ENCODE measurements at places on chromosomes 4 and X. TPM values are rescaled to one million over a fixed set of nuclear protein-coding genes. Genes with fewer than 3 reads are reported as not detected.

The H2BW2 gene
- not detected for total RNA-seq

The PAGE5 gene
- not detected for total RNA-seq

The LRCH2 gene
- 9.1 TPM for total RNA-seq

The AFM gene
- total RNA-seq, result not detected

The GABRQ gene
- total RNA-seq, result 2.9 TPM

The FAM241A gene
- 2.4 TPM for total RNA-seq

The TMEM35A gene
- total RNA-seq, result 24.9 TPM

The MAPK10 gene
- total RNA-seq, result 563 TPM

The GRIA2 gene
- total RNA-seq, result 467 TPM

The NAA11 gene
- total RNA-seq, result not detected

The OPRPN gene
- total RNA-seq, result not detected

The PRDM8 gene
- 79.2 TPM for total RNA-seq

The BTK gene
- 6.1 TPM for total RNA-seq

The PPBP gene
- total RNA-seq, result not detected

The ABLIM2 gene
- total RNA-seq, result 130 TPM
